ENCODE measurements at places on chromosomes 3 and 15. TPM values are rescaled to one million over a fixed set of nuclear protein-coding genes. Genes with fewer than 3 reads are reported as not detected.

The CDC25A gene
- 0.22 TPM for total RNA-seq

The GP5 gene
- total RNA-seq: 4.0 TPM

The LRRC34 gene
- 0.78 TPM for total RNA-seq

The IMPG2 gene
- 0.47 TPM for total RNA-seq

The NR1I2 gene
- total RNA-seq: 0.20 TPM

The HEG1 gene
- total RNA-seq: 20.5 TPM

The UBE2Q2 gene
- 40.0 TPM for total RNA-seq

The STAC gene
- total RNA-seq: not detected

The PRKAR2A gene
- total RNA-seq: 30.8 TPM

The TMEM40 gene
- total RNA-seq: 54.0 TPM

The CD200 gene
- 2.8 TPM for total RNA-seq

The C2CD4B gene
- 1.3 TPM for total RNA-seq

The SPESP1 gene
- total RNA-seq: not detected

The BDH1 gene
- 20.7 TPM for total RNA-seq

The LEKR1 gene
- 2.8 TPM for total RNA-seq

The IL17RB gene
- 0.75 TPM for total RNA-seq

The P2RY1 gene
- total RNA-seq: 0.22 TPM

The KBTBD12 gene
- total RNA-seq: 0.50 TPM

The PSMD2 gene
- total RNA-seq: 149 TPM

The CTDSPL gene
- 2.2 TPM for total RNA-seq

The ARHGEF26 gene
- total RNA-seq: not detected

The CD200R1 gene
- total RNA-seq: 7.1 TPM

The KCTD6 gene
- 7.0 TPM for total RNA-seq

The SPINT1 gene
- 4.1 TPM for total RNA-seq

The TMC3 gene
- not detected for total RNA-seq

The PRICKLE2 gene
- total RNA-seq: 0.37 TPM

The MAP6D1 gene
- 0.26 TPM for total RNA-seq

The EIF4A2 gene
- total RNA-seq: 874 TPM

The PARP15 gene
- 69.3 TPM for total RNA-seq

The MST1R gene
- total RNA-seq: 1.7 TPM

The CACNA2D2 gene
- 3.5 TPM for total RNA-seq

The SRGAP3 gene
- 1.8 TPM for total RNA-seq

The FILIP1L gene
- total RNA-seq: not detected

The PLA1A gene
- not detected for total RNA-seq

The ATP8B4 gene
- total RNA-seq: 0.86 TPM

The NCBP2 gene
- total RNA-seq: 51.7 TPM

The ADGRG7 gene
- not detected for total RNA-seq

The PPP1R14D gene
- not detected for total RNA-seq

The IL5RA gene
- total RNA-seq: 3.7 TPM

The ZDHHC23 gene
- total RNA-seq: 8.3 TPM

The FANCD2OS gene
- not detected for total RNA-seq

The GOLGA8O gene
- 2.3 TPM for total RNA-seq

The CHRNA5 gene
- total RNA-seq: 0.39 TPM

The LARP6 gene
- total RNA-seq: 0.35 TPM

The HAPLN3 gene
- total RNA-seq: 105 TPM

The RAD51 gene
- 2.0 TPM for total RNA-seq

The PPP2R3A gene
- total RNA-seq: 0.13 TPM

The SPTBN5 gene
- 2.2 TPM for total RNA-seq

The PLAAT1 gene
- 3.8 TPM for total RNA-seq

The ASB14 gene
- total RNA-seq: not detected

The BLM gene
- 8.8 TPM for total RNA-seq

The FGF7 gene
- not detected for total RNA-seq

The IGF2BP2 gene
- total RNA-seq: 8.8 TPM

The SAXO2 gene
- not detected for total RNA-seq

Data from T-helper 17 cell (primary cell).